Stimulated activated CD4-positive, alpha-beta T cell treated with anti-CD3 and anti-CD28 coated beads, Interleukin-4, amount 100 ng/mL, for 24 hours (primary cell): ENCODE measurements at places on chromosomes 12 and 14.

GRCh38 chr12:47577206-47577989 lies 128.4 kb downstream of the RPAP3 start:
- DNase-seq, result no peak

- no peak for DNase-seq
Measured at GRCh38 chr14:77309131-77309530, 11.6 kb downstream of the POMT2 start.

DNA sequence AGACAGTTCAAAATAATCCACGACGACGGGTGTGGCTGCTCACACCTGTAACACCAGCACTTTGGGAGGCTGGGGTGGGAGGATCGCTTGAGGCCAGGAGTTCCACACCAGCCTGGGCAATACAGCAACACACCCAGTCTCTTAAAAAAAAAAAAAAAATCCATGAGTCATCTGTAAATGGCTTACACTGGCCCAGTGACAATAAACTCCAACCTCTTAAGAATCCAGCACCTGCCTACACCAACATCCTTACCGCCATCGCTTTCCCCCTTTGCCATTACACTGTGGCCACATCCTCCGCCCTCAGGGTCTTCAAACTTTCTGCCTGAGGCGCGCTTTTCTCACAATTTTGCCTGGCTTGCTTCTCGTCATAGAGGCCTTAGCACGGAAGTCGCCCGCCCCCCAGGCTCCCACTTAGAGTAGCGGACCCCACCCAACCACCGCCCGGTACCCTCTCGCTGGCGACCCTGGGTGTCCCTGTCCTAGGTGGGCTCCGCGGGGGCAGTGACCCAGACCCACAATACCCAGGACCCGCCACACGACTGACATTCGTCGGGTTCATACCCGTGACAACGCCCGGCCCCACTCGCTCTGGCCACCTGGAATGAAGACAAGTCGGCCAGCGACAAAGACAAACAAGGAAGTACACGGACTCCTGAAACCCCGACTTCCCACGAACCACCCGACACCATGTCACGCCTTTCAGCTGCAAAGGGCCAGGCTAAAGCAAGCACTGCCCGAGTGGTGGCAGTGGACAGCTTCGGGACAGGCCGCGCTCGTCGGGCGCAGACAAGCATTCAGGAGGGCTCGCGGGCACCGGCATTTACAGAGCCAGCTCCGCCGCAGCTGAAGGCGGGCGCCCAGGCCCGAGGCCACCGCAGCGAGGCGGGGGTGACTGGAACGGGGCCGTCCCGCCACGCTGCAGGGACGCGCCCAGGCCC lies 636 bp downstream of the GOLGA3 start:
- peak; percentile 29 for DNase-seq

DNA sequence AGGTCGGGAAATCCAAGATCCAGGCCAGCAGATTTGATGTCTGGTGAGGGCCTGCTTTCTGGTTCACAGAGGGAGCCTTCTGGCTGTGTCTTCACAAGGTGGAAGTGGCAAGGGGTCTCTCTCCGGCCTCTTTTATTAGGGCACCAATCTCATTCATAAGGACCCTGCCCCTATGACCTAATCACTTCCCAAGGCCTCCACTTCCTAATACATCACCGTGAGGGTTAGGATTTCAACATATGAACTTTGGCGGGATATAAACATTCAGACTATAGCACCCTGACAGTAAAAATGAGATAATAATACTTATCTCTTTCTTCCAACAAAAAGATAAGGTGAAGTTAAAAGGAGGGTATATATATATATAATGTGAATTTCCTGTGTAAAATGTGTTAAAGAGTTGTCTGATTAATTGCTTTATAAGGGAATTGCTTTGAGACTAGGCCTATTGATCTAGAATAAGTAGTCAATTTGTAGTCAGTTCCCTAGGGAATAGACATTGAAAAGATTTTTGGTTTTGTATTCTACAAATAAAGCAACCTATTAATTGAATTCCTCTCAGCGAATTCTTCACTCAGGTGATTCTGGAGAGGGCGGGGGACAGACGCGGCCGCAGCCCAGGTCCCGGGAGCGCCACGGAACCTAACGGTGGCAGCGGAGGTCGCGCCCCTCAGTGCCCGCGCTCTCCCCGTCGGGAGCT lies 516 bp upstream of the LGALS3 start:
- no peak for DNase-seq

GRCh38 chr12:24738441-24738840 lies 210.5 kb downstream of the BCAT1 start:
- DNase-seq, result no peak

- DNase-seq, result no peak
Measured at GRCh38 chr12:58919231-58920101, 838 bp downstream of the LRIG3 start.

GRCh38 chr14:102565959-102566358 lies 26.5 kb upstream of the RCOR1 start:
- no peak for DNase-seq

- no peak for DNase-seq
Measured at GRCh38 chr12:125544960-125545359, 479.7 kb downstream of the AACS start.

DNA sequence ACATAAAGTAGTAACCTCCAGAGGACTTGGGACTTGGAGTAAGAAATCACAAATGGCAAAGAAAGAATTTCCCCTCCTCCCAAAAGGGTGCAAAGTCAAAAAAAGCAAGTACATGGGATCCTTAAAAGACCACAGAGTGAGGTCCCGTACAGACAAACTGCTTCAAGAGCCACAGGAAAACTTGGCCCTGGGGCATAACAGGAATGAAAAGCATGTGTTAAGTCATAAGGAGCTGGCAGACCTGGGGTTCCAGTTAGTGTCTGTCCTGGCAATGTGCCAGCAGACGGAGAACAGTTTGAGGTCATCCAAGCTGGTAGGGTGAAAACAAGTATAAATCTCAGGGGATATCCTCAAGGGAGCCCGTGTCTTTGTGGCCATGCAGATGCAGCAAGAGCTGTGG lies 73.2 kb downstream of the HSD17B6 start:
- DNase-seq, result no peak

- no peak for DNase-seq
Measured at GRCh38 chr12:102962986-102963385, 5.5 kb downstream of the ASCL1 start.

DNA sequence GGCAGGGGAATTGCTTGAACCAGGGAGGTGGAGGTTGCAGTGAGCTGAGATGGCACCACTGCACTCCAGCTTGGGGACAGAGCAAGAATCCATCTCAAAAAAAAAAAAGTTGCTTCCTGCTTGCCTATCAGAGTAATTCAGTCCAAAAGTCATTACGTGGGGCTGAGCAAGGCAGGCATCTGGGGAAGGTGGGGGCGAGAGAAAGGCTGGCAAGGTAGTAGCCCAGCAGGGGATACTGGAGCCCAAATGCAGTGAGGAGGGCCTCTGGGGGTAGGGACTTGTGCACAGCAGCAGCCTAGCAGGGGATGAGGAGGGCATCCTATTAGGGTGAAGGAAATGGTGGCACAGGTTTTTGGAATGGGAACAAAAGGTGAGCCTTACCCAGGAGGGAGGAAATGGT lies 7.1 kb downstream of the ETFRF1 start:
- no peak for DNase-seq

DNA sequence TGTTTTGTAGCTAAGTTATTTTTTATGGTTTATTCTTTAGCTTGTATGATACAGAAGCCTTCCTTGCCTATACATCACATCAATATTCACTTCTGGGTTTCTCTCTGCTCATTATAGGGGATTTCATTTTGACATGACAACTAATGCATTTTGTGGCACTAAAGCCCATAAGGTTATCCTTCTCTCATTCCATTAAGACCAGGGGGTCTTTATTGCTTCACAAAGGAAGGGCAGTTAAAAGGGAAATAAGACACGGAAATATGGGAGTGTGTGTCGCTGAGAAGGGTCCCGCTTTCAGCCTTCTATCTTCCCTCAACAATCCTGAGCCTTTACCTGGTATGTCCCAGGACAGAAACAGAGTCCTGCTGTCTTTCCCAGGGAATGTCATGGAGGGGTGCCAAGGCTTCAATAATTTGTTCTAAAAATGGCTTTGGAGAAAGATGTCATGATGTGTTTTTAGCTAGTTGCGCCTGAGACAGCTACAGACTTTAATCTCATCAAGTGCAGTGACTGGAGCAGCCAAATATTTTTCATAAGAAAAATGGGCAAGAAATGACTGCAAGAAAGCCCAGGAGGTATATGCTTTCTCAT lies 1145.4 kb upstream of the TMEM132C start:
- DNase-seq, result no peak

DNA sequence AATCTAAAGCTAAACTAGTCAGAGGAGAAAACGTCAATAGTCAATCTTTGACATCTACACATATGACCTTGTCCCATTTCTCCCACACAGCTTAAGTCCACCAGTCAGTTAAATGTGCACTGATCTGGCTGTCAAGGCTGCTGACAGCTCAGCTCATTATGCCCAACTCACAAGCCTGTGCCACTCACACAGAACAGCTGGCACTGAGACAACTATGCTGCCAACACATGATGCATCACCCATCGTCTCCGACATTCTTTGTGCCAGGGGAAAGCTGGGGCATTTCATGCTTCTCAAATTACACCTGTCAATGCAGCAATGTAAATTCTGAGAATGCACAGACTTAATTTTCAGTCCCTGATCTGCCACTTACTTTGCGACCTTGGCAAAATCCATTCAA lies 25.3 kb downstream of the GNS start:
- DNase-seq, result no peak

DNA sequence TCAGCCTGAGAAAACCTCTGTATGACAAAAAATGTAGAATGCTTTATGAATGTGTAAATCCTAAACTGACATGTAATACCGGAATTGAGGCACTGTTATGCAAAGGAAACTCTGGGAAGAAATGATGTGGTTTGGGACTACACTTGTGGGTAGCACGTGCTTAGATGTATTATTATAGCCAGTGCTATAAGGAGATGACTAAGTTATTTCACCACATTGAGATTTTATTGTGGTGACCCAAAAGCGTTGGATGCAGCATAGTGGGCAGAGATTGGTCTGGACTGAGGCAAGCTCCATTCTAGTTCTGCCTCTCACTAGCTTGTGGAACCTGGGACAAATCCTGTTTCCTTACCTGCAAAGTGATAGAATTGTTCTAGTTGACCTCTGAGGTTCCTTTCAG lies 172.2 kb downstream of the SNAPC1 start:
- no peak for DNase-seq

GRCh38 chr12:25996677-25997076 lies 38.2 kb downstream of the RASSF8 start:
- DNase-seq, result no peak

GRCh38 chr14:39266871-39267607 lies 33.3 kb downstream of the MIA2 start:
- peak; percentile 76 for DNase-seq

GRCh38 chr14:68199554-68200151 lies 380.1 kb downstream of the RAD51B start:
- no peak for DNase-seq

- no peak for DNase-seq
Measured at GRCh38 chr12:19659501-19659900, 220.2 kb downstream of the AEBP2 start.

DNA sequence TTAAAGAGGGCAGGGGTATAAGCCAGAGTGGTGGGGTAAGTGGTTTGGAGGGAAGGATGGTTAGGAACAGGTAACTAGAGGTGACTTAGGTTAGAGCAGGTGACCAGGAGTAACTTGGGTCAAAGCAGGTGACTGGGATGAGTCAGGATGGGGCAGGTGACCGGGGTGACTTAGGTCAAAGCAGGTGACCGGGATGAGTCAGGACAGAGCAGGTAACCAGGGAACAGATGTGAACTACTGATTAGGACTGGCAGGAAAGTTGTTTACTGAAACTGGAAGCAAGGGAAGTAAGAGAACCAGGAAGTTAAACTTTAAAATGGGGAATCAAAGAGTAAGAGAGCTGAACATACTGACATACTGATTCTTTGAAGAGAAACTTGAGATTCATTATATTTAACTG lies 57.4 kb downstream of the FSCB start:
- no peak for DNase-seq

- no peak for DNase-seq
Measured at GRCh38 chr12:106074706-106075392, 63.9 kb downstream of the NUAK1 start.

DNA sequence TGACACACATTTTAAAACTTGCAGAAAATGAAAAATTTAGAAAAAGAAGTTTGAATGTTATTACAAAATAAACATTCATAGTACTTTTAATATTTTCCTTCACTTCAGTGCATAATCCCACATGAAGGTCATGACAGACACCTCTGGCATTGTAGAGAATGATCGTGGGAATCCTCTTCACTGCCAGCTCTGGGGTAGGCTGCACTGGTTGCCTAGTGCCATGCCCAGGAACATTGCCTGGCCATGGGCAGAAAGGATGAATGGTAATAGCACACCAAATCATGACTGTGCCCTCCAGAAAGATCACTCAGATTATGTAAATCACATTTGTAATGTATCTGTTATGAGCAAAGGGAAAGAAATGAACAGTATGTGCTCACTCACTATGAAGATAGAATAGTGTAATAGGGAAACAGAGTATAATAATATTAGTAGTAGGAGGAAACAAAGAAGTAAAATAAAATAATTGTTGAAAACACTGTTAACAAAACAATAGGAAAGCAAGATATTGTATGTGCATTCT lies 161.6 kb downstream of the PLCZ1 start:
- no peak for DNase-seq
